ENCODE measurements at places on chromosomes 16 and 17.

DNA sequence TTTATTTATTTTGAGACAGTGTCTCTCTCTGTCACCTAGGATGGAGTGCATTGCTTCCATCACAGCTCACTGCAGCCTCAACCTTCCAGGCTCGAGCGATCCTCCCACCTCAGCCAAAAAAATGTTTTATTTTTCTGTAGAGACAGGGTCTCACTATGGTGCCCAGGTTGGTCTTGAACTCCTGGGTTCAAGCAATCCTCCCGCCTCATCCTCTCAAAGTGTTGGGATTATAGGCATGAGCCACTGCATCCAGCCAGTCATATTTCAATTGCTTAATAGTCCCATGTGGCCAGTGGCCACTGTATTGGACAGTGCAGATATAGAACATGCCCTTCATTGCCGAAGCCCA, 15.3 kb downstream of the TMC7 start:
- DNase-seq = no peak

GRCh38 chr16:67357561-67357960, 30.9 kb downstream of the LRRC36 start:
- no peak for DNase-seq

- no peak for DNase-seq
These were observed 128.8 kb downstream of the RAP1GAP2 start for GRCh38 chr17:2925011-2925410.

- DNase-seq = no peak
These were observed 2126.0 kb downstream of the TP53TG3F start for GRCh38 chr16:35585411-35585810.

DNA sequence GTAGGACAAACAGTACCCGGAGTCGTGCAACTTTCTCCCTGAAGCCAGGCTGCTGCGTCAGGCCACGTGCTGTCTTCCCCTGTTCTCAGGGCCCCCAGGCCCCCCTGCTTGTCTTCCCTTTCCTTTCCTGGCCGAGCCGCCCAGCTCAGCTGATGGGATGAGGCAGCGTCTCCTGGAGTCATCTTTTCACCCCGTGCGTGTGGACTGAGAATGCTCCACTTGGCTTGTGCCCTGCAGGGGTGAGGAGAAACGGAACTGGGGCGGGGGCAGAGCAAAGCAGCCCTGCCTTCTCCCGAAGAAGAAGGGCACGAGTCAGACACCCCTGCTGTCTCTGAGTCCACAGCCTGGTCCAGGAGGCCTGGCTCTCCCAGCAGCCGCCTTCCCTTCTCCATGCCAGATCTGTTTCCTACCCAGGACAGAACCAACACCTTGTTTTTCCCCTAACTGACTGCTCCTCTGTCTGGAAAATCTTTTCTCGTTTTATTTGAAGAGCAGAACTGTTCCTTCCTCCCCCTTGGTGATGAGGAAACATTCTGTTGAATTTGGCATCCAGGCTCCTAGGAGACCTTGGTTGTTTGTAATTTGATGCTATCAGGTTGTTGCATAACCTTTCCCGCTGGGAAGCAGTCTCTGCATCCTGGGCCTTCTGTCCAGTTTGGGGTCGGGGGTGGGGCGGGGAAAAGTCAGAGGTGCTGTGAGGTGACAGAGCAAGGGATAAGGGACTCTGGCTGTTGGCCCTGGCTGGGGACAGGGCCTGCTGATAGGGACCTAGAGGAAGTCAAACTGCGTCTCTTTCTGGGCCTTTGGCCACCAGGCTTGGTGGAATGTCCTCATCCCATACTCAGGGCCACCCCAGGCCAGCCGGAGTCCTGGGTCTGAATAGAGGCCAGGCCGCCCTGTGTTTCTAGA, 78.8 kb downstream of the WIPI1 start:
- no peak for DNase-seq

DNA sequence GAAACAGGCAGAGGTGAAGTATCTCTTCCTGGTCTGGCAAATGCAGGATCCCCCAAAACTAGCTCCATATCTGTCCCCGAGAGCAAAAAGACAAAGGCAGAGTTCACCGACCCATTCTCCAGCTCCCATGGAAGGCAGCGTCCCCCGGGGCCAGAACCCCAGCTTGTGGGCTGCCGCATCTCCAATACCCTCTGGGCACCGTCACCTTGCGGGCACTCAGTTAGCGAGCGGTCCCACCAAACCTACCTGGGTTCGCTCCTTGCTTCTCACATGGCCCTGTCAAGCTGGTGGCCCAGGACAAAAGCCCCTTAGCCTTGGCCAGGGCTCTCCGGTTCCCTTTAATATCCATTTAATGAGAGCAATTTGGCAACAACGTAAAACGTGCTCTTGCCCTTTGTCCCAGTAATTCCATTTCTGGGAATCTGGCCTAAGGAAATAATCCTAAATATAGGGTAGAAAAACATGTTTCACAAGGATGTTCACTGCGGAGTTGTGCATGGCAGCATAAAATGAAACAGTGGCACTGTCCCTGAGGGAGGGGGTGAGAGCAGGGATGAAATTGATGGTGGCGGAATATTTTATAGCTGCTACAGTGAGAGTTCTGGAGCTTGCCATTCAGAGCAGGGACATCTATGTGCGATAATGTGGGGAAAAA, 157.1 kb downstream of the CMIP start:
- DNase-seq = no peak

DNA sequence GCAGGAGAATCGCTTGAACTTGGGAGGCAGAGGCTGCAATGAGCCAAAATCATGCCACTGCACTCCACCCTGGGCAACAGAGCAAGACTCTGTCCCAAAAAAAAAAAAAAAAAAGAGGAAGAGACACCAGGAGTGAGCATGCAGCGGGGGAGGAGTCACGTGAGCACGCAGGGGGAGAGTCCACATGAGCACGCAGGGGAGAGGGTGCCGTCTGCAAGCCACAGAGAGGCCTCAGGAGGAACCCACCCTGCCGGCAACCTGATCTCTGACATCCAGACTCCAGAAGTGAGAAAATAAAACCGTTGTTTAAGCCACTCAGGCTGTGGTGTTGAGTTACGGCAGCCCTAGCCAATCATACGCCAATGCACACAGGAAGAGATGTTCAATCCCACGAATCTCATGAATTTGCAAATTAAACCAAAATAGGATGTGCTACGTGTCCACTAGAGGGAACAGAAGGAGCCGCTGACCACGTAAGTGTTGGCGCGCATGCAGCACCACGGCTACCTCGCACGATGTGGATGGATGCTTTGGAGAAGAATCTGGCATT, 42.2 kb downstream of the CCDC57 start:
- DNase-seq = no peak

- no peak for DNase-seq
These were observed 6.2 kb downstream of the MT2A start for GRCh38 chr16:56614549-56614991.

DNA sequence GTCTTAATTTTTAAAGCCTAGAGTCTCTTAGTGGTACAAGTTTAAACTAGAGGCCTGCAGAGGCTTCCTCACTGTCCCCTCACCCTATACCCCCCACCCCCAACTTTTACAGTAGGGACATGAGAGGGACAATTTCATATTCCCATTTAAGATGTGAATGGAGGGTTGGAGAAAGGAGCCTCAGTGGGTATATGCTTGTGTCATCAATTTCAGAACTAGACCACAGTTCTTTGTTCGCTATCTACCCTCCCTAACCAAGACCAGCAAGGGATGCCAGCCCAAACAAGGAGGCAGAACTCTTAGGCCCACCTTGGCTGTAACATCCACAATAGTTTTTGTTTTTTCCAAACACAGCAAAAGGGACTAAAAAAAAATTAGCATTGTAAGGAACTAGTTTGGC, 14.0 kb upstream of the SALL1 start:
- DNase-seq = no peak

GRCh38 chr17:27264068-27264812, 29.7 kb upstream of the WSB1 start:
- no peak for DNase-seq

- DNase-seq = peak; percentile 66
These were observed 278 bp downstream of the RAB11FIP3 start for GRCh38 chr16:425740-426114.

DNA sequence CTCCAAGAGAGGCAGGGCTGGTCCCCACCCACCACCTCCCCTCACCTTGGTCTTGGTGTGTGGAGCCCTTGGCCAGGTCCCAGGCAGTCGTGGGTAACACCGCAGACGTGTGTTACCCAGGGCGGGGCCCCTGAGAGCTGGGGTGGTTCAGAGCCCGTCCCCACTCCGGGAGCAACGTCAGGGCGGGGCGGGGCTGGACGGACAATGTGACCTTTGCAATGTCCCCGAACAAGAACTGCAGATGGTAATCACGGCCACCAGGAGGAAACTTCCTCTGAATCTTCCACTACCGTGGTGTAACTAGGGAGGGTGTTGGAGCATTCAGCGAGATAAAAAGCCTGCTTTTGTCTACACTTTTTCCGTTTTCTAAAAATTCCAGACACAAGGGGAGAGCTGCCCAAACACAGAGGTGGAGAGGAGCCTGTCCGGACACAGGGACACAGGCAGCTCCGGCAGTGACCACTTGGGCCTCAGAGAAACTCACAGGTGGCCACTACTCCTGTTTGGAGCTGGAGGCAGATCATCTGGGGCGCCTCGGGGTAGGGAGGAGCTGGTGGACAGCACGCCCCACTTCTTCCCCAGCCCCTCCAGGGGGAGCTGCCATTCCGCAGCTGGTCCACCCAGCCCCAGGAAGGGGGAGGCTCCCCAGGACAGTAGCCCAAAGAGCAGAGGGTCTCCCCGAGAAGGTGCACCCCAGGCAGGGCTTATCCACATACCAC, 14.2 kb upstream of the SLC38A10 start:
- DNase-seq = peak; percentile 56

- DNase-seq = no peak
These were observed 4.7 kb upstream of the KDM8 start for GRCh38 chr16:27198451-27199234.

DNA sequence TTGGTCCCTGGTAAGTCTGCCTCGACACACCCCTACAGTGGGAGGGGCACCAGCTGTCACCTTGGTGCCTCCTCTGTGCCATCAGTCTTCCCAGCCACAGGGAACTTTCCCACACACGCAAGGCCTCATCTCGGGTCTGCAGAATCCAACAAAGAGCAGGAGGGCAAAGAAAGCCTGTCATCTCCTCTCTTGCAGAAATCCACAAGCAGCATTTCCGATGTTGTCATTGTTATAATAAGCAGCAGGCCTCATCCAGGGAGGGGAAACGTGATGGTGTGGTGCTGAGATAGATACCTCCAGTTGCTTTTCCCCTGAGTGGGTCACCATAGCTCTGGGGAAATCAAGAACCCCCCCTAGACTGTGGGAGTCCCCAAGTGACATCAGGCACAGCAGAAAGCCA, 110.4 kb downstream of the CMIP start:
- DNase-seq = no peak

DNA sequence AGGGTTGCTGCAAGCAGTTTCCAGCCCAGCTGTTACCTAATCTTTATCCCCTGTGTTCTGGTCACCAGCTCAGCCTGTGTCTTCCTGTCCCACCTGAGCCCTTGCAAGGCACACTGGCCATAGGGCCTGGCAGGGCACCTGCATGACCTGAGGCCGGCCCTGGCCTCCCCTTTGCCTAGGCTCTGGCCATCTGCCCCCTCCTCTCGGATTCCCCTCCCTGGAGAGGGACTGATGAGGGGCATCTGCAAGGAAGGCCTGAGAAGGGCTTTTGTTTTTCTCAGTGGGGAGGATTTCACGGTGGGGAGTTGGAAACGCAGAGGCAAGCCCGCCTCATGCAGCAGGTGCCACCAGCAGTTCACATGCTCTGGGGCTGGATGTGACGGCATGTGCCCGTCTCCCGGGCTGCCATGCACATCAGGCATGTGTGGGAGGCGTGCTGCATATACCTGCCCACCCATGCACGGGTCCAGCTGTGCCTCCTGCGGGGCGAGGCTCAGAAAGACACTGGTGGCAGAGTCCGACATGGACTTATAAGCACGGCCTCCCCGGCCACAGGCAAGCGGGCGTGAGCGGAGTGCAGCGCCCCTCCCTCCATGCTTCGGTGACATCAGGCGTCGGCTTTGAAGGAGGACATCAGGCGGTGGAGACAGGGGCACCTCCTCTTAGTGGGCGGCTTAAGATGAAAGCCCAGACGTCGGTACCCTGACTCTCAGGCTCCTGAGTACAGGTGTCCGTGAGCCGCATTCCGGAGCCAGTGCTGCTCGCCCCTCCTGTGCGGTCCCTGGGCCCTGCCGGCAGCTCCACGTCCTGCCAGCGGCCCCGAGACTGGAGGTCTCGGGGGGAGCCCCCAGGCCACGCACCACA, 16.5 kb downstream of the ASPSCR1 start:
- no peak for DNase-seq

GRCh38 chr17:65279456-65279855, 142.3 kb downstream of the RGS9 start:
- no peak for DNase-seq

- no peak for DNase-seq
These were observed 23.9 kb downstream of the PTRH2 start for GRCh38 chr17:59683283-59683682.

GRCh38 chr17:61568219-61569072, 22.6 kb downstream of the NACA2 start:
- DNase-seq = no peak

DNA sequence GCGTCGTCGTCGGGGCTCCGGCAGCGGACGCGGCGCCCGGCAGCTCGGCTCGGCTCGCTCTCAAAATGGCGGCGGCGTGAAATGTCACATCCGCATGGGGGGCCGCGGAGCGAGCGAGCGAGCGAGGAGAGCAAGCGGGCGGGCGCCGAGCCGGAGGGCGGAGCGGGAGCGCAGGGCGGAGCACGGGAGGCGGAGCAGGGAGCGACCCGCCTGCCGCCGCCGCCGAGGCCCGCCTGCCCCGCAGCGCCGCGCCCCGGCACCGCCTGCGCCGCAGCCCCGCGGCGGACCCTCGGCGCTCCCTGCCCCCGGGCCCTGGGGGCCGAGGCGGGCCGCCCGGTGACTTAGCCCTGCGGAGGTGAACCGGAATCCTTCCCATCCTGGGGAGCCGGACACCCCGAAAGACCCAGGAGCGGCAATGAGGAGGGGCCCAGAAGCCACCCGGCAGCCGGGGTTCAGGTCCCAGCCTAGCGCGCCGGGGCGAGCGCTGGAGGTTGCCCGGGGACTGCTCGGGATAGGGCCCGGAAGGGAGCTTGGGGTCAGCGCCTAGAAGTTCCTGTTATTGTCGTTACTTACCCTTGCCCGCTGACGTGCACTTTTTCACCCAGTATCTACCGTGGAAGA, at the start of gene USP7:
TSS of gene USP7 (minus strand) at position 86 of the 621 bp plus-strand sequence. CDS start 621 bp downstream, outside the sequence.
- peak; percentile 95 for DNase-seq

DNA sequence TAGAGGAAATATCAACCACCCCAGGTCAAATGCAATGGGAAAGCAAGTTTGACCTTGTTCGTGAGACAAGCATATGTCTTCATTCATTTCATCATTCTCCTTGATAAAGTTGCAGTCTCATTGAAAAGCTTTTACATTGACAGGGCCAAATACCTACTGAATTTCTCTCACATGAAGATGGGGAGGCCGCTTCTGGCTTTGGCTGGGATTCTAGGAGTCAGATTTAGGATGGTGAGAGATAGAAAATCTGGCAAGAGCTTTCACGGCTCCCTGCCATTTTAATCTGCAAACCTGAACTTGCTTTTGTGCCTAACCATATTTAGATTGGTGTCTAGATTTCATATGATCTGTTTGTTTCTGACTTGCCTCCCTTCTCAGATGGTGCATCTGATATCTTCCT, 88.0 kb downstream of the TMEM100 start:
- no peak for DNase-seq

DNA sequence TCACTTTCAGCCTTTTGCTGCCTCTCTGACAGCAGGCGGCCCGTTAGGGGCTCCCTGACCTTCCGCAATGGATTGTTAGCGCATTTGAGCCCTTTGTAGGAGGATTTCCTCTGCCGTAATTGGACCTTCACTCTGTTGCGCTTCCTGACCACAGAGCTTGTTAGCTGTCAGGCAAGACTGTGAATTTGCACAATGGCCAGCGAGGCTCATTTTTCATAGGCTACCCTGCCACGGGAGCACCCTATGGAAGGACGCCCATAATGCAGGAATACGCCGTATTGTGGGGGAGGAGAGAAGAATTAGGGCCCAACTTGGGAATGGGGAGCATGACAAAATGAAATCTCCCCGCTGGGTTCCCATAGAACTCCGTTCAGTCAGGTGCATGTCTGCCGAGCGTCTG, 205.2 kb upstream of the NLRP1 start:
- no peak for DNase-seq

All from activated naive CD8-positive, alpha-beta T cell treated with anti-CD3 and anti-CD28 coated beads for 36 hours (primary cell).